Mesendoderm (in vitro differentiated cells): ENCODE measurements at places on chromosomes 5 and 9.
A peak's percentile ranks its signal among the peaks of the same experiment; 100 is the strongest.

- H3K36me3 ChIP-seq = no peaks in the 10 kb centered on the region
- H3K4me3 ChIP-seq = no peak overlapping the region
- H3K4me1 ChIP-seq = no peaks in the 10 kb centered on the region
- no peaks in the 10 kb centered on the region for H3K27me3 ChIP-seq
- H3K27ac ChIP-seq = no peak overlapping the region
- DNase-seq = no peak
Measured at GRCh38 chr5:115766608-115767007, 49.9 kb downstream of the CDO1 start.

DNA sequence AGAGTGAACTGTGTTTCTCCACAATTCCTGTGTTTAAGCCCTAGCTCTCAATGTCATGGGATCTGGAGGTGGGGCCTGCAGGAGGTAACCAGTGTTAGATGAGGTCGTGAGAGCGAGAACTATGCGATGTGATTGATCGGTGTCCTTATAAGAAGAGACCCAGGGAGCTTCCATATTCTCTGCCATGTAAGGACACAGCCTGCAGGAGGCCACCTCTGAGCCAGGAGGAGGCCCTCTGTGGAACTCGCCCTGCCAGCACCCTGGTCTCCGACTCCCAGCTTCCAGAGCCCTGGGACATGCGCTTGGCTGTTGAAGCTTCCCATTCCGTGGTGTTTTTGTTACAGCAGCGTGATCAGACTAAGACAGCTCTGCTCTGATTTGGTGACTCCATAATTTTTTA lies 255.4 kb downstream of the IRX2 start:
- no peak overlapping the region for H3K27ac ChIP-seq
- H3K27me3 ChIP-seq = no peaks in the 10 kb centered on the region
- H3K4me1 ChIP-seq = no peaks in the 10 kb centered on the region
- no peaks in the 10 kb centered on the region for H3K36me3 ChIP-seq
- no peak for DNase-seq
- no peak overlapping the region for H3K4me3 ChIP-seq

- H3K4me3 ChIP-seq = peak overlapping the region; percentile 84
- no peaks in the 10 kb centered on the region for H3K36me3 ChIP-seq
- peaks cover 2% of the 10 kb centered on the region for H3K4me1 ChIP-seq
- no peak for DNase-seq
Measured at GRCh38 chr5:16934677-16935153, 1.4 kb downstream of the MYO10 start.

GRCh38 chr5:38447786-38448185 lies 108.7 kb downstream of the LIFR start:
- H3K36me3 ChIP-seq = no peaks in the 10 kb centered on the region
- no peaks in the 10 kb centered on the region for H3K27me3 ChIP-seq
- no peaks in the 10 kb centered on the region for H3K4me1 ChIP-seq
- no peak overlapping the region for H3K27ac ChIP-seq

- no peak for DNase-seq
- no peak overlapping the region for H3K4me3 ChIP-seq
- no peaks in the 10 kb centered on the region for H3K4me1 ChIP-seq
- H3K36me3 ChIP-seq = no peaks in the 10 kb centered on the region
Measured at GRCh38 chr5:95217351-95217750, 67.5 kb downstream of the MCTP1 start.

- no peak for DNase-seq
- H3K36me3 ChIP-seq = no peaks in the 10 kb centered on the region
- no peaks in the 10 kb centered on the region for H3K27me3 ChIP-seq
Measured at GRCh38 chr5:131305906-131306305, 42.1 kb downstream of the CDC42SE2 start.

- H3K27ac ChIP-seq = no peak overlapping the region
- no peak for DNase-seq
- no peak overlapping the region for H3K4me3 ChIP-seq
- no peaks in the 10 kb centered on the region for H3K36me3 ChIP-seq
- no peaks in the 10 kb centered on the region for H3K4me1 ChIP-seq
Measured at GRCh38 chr5:132788508-132788907, 11.5 kb upstream of the SEPTIN8 start.

GRCh38 chr9:16417749-16418148 lies 452.7 kb downstream of the BNC2 start:
- H3K27me3 ChIP-seq = no peaks in the 10 kb centered on the region
- no peak for DNase-seq
- no peaks in the 10 kb centered on the region for H3K36me3 ChIP-seq

DNA sequence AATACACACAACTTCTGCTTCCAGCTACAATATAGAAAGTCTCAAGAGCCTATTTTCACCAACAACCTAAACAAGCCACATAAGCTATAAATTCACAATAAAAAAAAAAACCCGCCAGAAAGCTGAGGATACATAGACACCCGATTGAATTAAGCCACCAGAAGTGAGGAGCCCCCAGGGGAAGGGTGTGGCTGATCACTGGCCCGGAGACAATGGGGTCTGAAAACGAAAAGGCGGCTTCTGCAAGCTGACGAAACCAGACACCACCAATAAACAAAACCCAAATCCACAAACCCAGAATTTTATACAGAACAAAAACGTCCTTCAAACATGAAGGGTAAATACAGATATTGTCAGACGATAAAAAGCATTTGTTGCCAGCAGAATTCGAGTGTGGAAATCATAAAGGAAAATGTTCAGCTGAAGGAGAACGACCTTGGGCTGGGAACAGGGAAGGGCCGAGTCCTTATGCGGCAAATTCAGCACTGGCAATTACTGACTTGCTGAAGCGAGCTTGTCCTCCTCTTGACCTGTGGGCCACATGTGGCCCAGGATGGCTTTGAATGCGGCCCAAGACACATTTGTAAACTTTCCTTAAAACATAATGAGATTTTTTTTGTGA lies 39.6 kb upstream of the CEP72 start:
- H3K4me1 ChIP-seq = no peaks in the 10 kb centered on the region
- no peak overlapping the region for H3K4me3 ChIP-seq
- no peak overlapping the region for H3K27ac ChIP-seq
- no peak for DNase-seq
- H3K36me3 ChIP-seq = no peaks in the 10 kb centered on the region
- H3K27me3 ChIP-seq = no peaks in the 10 kb centered on the region

DNA sequence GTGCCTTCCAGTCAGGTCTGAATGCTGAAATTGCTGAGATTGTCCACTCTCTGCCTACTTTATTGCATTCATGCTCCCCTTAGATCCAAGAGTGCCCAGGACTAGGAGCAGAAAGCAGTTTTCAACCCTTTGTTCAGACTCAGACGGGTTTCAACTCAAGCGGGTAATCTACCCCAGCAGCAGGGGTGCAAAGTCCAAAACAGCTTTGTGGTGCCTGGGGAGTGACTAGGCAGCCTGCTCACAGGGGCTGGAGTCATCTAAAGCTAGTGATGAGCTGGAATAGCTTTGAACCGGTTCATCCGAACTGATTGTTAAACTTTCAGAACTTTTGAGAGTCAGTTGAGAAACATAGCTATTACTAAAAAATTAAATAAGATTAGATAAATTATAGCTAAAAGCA lies 71.0 kb upstream of the IQGAP2 start:
- H3K4me3 ChIP-seq = no peak overlapping the region
- H3K36me3 ChIP-seq = no peaks in the 10 kb centered on the region
- no peaks in the 10 kb centered on the region for H3K27me3 ChIP-seq
- no peak overlapping the region for H3K27ac ChIP-seq
- DNase-seq = no peak
- peaks cover 2% of the 10 kb centered on the region for H3K4me1 ChIP-seq
